ENCODE measurements at places on chromosomes 16 and 17.

- DNase-seq: no peak
Observed at GRCh38 chr17:9982159-9982558, 77.1 kb upstream of the RCVRN start.

DNA sequence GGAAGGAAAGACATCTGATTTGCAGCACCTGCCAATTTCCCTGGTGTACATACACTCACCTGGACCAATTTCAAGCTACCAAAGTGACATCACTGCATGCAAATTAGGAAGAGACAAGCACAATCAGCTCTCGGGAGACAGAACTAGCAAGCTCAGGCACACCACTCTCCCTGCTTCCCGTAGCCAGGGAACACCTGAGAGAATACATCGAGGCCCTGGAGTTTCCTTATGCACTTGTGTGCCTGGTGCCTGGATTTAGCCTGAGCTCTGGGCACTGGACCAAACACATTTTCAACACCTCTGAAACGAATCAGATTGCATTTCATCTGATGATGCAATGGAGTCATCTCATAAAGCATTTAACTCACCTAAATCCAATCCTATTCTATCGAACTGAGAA lies 110.5 kb downstream of the HS3ST2 start:
- DNase-seq: no peak

DNA sequence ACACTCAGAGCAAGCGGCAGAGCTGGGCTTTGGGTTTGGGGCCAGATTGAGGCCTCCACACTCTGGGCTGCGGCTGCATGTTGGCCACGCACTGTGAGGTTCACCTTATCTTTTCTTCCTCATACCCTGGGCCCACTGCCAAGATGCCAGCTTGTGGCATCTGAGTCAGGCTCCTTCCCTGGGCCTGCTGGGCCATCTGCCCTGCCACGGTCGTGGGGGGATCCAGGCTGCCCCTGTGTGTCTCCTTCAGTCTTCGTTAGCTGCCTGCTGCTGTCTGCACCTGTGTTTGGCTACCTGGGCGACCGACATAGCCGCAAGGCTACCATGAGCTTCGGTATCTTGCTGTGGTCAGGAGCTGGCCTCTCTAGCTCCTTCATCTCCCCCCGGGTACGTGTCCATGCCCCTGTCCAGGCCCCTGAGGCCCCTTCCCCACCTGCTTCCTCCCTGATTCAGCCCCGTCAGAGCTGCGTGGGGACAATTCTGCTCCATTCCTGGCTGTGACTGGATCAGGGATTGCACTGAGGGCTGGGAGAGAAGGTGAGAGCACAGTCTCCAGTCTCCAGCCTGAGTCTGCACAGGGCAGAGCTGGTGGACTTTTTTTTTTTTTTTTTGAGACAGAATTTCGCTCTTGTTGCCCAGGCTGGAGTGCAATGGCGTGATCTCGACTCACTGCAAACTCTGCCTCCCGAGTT lies 11.2 kb downstream of the SPNS3 start:
- DNase-seq: no peak

DNA sequence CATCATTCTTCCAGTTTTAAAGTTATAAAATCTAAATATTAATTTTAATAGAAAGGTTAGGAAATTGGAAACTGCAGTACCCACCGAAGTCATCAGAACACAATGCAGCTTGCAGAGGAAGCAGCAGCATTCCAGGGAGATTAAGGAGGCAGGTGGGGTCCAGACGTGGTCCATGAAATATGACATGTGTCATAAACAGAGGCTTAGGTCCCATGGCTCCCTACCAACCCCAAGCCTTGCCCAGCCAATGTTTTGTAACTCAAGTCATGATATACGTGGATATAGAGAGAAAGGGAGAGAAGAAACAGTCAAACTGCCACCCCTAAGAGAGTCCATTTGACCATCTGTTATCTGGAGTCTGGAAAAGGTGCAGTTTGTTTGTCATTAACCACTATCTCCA lies 670.0 kb downstream of the TOX3 start:
- no peak for DNase-seq

DNA sequence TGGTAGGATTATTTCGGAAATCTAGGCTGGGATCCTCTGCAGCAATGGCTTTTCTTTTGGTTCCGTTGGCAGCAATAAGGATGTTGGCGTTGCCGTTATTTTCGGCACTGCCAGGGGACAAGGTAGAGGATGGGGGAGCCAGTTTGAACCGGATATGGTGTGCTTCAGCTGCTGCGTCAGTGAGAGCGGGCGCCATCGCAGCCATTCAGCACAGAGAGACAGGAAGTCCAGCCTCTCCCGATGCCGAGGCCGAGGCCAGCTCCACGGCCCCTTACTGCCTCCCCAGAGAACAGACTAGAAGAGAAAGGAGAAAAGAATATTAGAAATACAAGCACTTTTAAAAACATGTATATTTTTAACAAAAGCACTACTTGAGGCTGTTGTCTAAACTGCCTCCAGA lies 21.3 kb downstream of the KANSL1 start:
- no peak for DNase-seq

DNA sequence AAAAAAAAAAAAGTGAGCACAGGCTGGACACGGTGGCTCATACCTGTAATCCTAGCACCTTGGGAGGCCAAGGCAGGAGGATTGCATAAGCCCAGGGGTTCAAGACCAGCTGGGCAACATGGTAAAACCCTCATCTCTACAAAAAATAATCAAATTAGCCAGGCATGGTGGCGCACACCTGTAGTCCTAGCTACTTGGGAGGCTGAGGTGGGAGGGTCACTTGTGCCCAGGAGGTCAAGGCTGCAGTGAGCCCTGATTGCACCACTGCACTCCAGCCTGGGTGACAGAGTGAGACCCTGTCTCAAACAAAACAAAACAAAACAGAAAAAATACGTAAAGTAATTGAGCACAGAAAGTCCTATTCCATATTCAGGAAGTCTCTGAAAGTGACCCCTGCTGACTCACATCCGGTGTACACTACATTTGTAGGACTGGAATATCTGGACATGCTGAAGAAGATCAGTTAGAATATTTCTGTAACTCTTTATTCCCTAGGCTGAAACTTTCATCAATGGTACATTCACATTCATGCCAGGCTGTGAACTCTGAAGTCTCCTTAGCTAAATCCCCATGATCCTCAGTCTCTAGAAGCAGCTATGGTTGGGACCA lies 66.0 kb upstream of the HAS3 start:
- DNase-seq: no peak

DNA sequence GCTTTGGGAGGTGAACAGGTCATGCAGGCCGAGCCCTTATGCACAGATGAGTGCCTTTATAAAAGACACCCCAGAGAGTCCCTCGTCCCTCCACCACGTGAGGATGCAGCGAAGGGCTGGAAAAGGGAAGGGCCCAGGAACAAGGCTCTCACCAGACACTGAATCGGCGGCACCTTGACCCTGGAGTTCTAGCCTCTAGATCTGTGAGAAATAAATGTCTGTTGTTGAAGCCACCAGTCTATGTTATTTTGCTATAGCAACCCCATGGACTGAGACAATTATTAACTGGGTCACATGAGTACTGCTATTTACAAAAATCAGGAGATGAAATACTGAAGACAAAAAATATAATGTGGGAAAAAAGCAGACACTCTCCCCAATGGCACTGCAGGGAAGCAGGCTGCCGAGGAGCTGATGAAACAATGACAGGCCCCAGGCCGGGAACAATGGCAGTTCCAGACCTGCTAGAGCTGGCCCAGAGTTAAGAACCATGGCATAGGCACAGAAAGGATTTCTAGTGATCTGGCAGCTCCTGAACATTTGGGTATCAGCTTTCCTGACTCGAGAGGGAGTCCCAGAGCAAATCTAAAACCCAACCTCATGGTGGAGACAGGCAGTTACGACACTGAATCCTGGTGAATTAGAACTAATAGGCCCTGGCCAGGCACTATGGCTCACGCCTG lies 17.8 kb upstream of the GGA2 start:
- DNase-seq: no peak

DNA sequence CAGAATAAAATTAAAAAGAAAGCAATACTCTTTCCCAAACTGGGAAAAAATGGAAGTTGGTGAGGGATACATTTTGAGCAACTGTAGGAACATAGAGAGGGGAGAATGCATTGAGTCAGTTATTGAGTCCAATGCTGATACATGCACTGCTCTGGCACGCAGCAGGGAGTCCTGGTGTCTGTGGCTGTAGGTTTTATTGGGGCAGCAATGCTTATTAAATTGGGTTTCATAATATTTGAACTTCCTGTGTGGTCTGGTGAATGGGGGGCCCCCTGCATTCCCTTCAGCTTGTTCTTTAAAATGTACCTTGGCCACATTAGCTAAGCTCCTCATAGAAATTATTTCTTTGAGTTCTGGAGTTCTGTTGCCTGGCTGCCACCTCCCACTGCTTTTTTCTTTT lies 125.2 kb upstream of the ELAC2 start:
- DNase-seq: no peak

DNA sequence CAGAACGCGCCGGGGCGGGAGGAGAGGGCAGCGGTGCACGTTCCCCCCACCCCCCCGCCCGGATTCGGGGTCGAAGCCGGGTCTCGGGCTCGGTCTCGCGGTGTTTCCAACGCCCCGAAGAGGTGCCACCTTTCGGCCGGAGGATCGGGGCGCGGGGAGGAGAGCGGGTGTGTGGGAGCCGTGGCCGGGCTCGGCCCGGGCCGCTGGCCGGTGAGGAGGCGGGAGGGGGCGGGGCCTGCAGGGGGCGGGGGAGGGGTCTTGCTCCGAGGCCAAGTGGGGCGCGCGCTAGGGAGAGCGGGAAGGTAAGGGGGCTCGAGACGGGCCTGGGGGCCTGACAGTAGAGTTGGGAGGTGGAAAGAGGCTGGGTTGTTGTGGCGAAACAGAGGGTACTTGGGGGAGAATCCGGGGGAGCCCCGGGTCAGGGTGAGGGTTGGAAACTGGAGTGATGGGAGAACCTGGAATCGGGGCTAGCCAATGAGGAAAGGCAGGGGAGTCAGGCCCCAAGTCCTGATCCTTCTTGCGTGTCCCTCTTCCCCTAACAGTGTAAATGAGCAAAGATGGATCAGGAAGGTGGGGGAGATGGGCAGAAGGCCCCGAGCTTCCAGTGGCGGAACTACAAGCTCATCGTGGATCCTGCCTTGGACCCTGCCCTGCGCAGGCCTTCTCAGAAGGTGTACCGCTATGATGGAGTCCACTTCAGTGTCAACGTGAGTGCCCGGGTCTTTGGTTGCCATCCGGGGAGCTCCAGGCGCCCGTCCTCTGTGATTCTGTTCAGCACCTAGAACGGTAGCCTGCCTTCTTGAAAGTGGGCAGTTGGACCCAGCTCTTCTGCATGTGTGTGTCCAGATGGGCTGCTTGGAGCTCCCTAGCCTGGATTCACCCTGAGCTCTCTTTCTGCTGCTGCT lies 873 bp downstream of the SETD1A start:
- no peak for DNase-seq

GRCh38 chr17:81498953-81499600 lies 13.5 kb downstream of the ACTG1 start:
- DNase-seq: no peak

- DNase-seq: no peak
Observed at GRCh38 chr17:76888661-76889060, 20.5 kb downstream of the MGAT5B start.

DNA sequence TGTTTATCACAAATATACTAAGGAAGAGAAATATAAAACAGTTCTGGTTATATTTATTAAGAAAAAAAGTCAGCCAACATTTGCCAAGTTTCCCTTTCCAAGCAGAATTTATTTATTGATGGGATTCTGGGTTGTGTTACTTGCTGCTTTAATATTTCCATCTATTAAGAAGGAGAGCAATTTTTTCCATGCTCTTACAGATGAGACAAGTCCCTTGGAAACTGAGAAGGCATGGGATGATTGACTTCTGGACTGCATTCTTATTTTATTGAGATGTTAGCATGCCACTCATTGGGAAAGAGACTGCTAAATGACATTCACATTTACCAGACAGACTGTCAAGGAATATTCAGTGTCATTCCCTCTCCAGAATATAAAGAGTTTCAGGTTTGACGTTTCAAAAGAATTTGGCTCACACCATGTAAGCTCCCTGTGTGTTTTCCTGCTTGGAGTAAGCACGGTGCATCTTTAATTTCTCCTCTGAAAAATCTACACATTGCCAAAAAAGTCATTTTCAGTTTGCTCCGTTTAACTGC lies 1565.2 kb upstream of the GOT2 start:
- DNase-seq: no peak

DNA sequence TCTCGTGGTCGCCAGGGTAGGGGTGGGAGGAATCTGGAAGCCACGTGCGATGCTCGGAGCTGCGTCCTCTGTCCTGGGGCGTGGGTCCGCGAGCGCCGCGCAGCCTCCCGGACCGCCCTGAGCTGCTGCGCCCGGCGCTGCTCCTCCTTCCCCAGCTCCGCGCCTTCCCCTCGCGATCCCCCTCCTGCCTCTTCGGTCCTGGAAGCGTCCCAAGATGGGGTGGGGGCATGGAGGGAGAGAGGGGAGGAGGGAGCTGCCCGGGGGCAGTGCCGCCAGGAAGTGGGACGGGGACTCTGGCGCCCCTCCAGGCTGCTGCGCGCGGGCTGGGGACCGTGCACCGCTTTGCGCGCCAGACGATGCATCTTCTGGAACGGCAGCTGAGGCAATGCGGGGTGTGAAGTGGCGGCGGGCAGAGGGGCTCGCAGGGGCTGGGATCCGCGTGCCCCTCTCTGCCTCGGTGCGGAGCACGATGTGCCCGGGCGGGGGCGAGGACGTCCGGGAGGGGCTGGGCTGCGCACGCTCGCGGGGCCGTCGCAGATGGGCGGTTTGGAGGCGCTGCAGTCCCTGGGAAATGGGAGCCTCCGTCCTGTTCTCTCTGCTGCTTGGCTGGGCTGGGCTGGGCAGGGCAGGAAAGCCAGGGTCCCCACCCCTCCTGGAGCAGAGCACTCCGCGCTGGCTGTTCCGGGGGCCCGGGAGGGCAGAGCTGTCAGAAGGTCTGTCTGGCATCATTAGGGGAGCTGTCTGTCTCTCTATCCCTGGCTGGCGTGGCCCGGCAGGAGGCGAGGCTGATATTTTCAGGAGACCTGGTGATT lies 388.0 kb downstream of the SEC14L1 start:
- no peak for DNase-seq

- no peak for DNase-seq
Observed at GRCh38 chr17:6374271-6374691, 60.6 kb downstream of the AIPL1 start.

- DNase-seq: no peak
Observed at GRCh38 chr16:76946879-76947278, 244.1 kb upstream of the MON1B start.

- no peak for DNase-seq
Observed at GRCh38 chr17:35372846-35373533, 431 bp downstream of the SLFN11 start.

DNA sequence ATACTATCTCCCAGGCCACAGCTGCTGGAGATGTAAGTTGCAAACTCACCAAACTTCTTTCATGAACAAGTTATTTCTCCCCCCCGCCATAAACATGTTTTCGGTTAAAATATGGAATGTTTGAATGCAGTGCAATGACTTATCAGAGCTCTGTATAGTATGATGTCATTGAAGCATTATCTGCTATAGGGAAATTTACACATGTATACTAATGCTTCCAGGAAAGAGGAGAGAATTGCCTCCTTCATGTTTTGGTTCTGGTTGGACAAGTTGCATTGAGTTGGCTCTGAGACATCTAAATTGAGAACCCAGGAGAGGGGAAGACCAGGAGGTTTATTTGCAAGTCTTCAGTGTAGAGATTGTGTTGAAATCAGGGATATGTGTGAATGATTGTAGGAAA lies 20.8 kb downstream of the UQCRC2 start:
- DNase-seq: no peak

- DNase-seq: no peak
Observed at GRCh38 chr16:20214401-20214800, 112.9 kb downstream of the GP2 start.

GRCh38 chr17:65181237-65182061 lies 44.3 kb downstream of the RGS9 start:
- no peak for DNase-seq

- DNase-seq: peak; percentile 80
Observed at GRCh38 chr16:70703041-70703834, 17.4 kb upstream of the MTSS2 start.

GRCh38 chr17:59427425-59427921 lies 96.0 kb downstream of the YPEL2 start:
- peak; percentile 80 for DNase-seq

Measured in ascending aorta (tissue), 2 donors.